Occipital lobe (tissue), 3 donors: ENCODE measurements at places on chromosomes 6 and 20.
A peak's percentile ranks its signal among the peaks of the same experiment; 100 is the strongest.

GRCh38 chr6:146542881-146543210 lies 787 bp upstream of the RAB32 start:
- no peak for DNase-seq

DNA sequence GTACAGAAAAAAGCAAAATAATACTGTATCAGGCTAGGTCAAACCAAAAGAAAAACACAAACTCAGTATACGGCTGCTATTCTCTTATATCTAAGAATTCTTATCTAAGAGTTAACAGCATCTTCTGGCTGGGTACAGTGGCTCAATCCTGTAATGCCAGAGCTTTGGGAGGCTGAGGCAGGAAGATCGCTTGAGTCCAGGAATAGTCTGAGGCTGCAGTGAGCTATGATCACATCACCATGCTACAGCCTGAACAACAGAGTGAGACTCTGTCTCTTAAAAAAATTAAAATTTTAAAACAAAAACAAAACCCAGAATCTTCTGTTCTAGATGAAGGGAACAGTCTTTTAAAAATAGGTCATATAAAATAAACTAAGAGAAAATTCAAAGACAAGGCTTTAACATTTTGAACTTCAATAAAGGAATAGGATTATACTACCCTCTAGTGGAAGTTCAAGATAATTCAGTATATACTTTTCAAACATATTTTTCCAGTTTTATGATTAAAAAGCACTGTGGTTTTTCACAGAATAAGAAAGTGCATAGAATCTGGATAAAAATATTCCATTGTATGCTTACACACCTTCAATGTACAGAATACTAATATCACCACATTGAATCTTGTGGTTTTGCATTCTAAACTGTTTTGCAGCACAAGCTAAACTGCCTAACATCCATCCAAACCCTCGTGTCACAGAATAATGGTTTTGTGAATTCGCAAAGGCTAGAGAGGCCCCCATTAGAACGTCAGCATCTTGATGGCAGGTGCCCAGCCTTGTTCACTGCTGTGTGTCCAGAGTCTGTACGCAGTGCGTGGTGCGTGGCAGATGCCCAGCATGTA lies 39.3 kb downstream of the DTNBP1 start:
- no peak for DNase-seq

GRCh38 chr6:10098756-10099528 lies 315.9 kb downstream of the TFAP2A start:
- DNase-seq, result no peak

DNA sequence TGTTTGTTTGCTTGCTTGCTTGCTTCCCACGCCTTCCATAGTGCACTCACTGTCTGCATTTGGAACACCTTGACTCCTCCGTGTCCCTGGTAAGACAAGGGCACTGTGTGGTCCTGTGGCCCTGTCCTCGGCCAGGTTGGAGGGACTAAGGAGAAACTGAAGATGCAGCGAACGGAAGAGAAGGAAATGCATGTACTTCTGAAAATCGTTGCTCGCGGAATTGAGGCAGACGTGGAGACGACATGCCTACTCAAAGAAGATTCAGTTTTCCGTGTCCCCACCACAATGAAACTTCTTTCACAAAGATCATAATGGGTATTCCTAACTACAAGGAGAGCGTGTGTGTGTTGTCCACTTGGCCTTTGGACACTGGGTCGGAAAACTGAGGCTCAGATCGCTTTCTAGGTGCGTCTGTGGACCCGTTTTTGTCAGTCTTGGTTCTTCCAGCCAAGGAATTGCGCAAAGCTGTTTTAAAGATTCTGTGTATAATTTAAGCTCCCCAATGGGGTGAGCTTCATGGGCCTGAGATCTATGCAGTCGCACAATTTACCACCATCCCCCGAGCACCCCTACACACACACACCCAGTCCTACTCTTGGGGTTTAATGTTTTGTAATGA lies 120.4 kb upstream of the ZNF184 start:
- DNase-seq, result no peak

GRCh38 chr6:73062837-73063236 lies 162.5 kb downstream of the KHDC1L start:
- no peak for DNase-seq

GRCh38 chr20:33858666-33859065 lies 47.5 kb downstream of the CHMP4B start:
- DNase-seq, result no peak

GRCh38 chr20:51428401-51429143 lies 113.9 kb downstream of the NFATC2 start:
- DNase-seq, result no peak

DNA sequence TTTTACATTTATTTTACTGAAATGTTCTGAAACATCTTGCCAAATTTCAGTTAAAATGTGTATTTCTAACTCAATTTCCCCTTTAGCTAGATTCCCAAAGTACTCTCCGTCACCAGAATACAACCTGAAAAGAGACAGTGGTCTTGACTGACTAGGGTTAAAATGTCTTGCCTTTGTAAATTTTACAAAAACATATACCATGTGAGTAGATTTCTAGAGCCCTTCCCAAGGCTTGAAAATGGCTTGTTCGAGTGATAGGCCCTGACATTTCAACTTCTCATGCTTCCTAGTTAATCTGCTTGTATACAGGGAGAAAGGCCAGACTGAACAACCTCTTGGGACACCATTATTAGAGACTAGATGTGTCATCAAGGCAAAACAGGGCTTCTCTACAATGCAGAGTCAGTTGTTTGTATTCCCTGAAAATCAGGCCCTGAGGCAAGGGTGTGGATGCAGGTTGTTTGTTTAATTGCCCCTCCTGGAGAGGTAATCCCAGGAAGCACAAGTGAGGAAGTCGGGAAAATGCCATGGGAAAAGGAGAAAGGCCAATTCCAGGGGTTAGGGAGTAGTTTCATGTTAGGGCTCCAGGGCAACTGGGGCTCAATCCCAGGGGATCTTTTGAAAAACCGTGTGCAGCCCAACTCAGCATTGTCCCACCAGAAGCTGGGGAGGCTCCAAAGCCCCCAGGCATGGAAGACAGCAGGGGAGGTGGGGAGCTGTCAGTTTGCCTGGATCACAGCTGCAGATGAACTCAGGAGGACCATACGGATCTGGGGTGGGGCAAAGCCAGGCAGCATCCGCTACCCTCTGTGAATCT lies 11.6 kb upstream of the TFB1M start:
- DNase-seq, result no peak

GRCh38 chr20:22775671-22776139 lies 191.3 kb upstream of the FOXA2 start:
- no peak for DNase-seq

DNA sequence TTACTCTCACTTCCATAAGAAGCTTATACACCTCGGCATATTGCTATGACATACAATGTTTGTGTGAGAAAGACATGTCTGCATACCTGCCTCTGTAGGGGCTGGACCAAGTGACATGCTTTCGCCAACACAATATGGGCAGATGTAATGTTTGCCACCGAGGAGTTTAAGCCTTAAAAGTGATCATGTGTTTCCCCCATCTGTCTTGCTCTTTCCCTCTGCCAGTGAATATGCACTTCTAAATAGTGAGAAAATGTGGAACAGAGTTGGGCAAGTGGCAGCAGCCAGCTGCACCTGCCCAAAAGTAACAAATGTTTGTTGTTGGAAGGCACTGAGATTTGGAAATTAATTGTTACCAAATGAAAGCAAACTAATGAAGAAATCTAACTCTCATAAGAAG lies 274.8 kb upstream of the BTBD3 start:
- DNase-seq, result no peak

DNA sequence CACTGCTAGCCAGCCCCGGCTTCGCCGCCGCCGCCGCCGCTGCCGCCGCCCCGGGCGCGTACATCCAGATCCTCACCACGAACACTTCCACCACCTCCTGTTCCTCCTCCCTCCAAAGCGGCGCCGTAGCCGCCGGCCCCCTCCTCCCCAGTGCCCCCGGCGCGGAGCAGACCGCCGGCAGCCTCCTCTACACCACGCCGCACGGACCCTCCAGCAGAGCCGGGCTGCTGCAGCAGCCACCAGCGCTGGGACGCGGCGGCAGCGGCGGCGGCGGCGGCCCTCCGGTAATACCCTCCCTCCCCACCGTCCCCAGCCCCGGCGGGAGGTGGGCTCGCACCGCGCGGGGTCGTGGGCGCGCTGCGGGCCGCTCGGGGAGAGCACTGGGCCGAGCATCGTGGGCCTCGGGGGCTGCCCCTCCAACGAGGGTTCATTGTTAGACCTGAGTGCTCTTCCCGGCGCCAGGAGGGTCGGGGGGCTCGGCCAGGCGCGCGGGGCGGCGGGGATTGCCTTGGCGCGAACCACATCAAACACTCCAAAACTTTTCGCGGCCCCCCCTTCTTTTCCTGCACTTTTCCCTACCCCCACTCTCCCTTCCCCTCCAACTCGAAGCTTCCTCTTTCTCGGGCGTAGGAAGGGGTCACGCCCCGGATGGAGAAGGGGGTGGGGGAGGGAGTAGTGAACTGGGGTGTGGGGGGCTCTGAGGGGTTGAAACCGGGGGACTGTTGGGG lies 827 bp downstream of the E2F3 start:
- peak; percentile 39 for DNase-seq

GRCh38 chr20:24469116-24469893 lies at the start of gene SYNDIG1:
SYNDIG1 (plus strand) TSS chr20:24469629; CDS start chr20:24543098, 73,469 bp downstream.
- DNase-seq, result peak; percentile 67

- DNase-seq, result no peak
Measured at GRCh38 chr6:71459162-71459561, 170.6 kb downstream of the OGFRL1 start.

- DNase-seq, result no peak
Measured at GRCh38 chr20:18702736-18703135, 110.8 kb upstream of the SCP2D1 start.

DNA sequence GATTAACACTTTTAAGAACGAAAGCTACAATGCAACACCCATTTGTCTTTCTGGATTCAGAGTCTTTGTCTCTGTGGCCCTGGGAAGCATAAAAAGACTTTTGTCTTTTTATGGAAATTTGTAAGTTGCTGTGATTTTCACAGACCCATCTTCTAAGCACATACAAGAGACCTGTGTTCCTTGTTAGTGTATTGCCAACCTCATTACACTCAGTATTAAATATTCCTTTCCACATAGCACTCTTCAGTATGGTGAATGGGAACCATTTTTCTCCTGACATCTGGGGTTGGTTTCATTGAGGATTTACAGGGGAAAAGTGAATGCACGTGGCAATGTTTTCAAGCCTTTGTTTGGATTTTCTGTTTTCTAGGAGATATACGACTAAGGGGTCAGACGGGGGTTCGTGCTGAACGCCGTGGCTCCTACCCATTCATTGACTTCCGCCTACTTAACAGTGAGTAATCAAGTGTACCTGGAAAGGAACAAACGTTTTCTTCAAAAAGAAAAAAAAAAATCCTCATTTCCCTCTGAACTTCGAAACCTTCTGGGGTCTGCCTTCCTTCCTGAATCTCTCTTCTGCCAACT lies 141.7 kb downstream of the MTFR2 start:
- no peak for DNase-seq

GRCh38 chr6:118650582-118651281 lies 659 bp downstream of the CEP85L start:
- DNase-seq, result peak; percentile 60

DNA sequence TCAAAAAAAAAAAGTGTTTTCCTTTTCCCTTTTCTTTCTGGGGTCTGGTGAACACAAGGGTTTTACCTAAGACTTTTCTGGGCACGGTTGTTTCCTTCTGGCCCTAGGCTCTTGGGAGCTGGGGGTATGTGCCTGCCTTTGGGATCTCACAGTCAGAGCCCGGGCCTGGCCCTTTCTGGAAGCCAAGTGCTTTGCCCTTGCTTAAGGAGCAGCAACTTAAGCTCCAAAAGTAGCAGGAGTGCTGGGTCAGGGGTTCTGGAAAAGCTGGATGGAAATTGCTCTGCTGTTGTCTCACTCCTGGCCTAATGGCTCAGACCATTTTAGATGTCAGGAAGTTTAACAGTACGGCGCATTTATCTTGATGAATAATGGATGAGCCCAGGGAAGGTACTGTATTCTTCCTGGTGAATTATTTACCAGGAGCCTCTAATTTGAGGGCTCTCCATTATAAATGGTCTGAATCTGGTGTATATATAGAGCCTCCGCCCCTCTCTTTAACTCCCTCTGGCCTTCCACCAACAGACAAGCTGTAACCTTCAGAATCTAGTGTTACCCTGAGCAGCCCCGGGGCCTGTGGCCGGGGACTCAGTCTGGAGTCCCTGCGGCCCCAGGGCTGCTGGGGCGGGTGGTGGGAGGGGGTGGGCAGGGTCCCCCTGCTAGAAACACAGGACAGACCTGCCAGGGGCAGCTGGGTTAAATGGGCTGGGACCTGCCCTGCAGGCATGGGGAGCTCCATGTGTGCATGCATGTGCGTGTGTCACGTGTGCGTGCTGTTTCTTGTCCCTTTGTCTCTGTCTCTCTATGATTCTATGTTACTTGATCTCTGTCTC lies 37.5 kb downstream of the PTK7 start:
- no peak for DNase-seq

DNA sequence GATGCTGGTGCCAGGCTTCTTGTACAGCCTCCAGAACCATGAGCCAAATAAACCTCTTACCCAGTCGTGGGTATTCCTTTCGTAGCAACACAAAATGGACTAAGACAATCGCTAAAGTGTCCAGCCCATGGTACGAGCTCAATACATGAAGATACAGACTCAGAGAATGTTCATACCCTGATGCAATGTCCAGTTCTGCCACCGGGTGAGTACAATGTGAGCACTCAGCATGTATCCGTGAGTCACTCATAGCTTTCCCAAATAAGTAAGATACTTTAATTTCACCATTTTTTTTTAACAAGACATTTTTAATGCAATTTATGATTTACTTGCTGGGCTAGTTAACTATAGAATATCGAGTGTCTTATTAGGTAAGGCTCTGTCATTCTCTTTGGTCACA lies 26.7 kb upstream of the PDE10A start:
- no peak for DNase-seq

- no peak for DNase-seq
Measured at GRCh38 chr20:57788936-57789613, 79.3 kb upstream of the PMEPA1 start.

GRCh38 chr20:57410398-57410920 lies 19.3 kb downstream of the RBM38 start:
- DNase-seq, result no peak

- DNase-seq, result no peak
Measured at GRCh38 chr6:46990031-46990644, 52.0 kb downstream of the ADGRF1 start.

DNA sequence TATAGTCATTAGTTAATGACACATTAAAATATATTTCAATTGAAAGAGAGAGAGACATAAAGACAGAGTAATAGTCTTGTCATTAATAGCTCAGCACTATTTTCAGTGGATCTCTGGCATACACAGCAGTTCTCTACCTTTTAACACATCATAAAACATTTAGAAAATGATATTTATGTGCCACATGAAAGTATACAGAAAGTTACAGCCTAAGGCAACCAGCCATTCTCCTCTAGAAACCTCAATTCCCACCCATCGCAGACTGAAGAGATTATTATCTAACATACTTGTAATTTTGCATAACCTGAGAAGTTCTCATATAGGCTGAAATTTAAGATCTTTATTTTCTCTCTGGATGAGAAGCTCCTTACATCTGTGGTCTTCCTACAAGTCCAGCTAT lies 58.7 kb upstream of the FAM83B start:
- DNase-seq, result no peak
